Stimulated activated CD4-positive, alpha-beta T cell treated with anti-CD3 and anti-CD28 coated beads, Interleukin-15, amount 100 ng/mL, for 1 hour (primary cell): ENCODE measurements at places on chromosomes 4 and X.

GRCh38 chr4:2165391-2165790 is 76.5 kb downstream of the HAUS3 start:
- no peak for DNase-seq

DNA sequence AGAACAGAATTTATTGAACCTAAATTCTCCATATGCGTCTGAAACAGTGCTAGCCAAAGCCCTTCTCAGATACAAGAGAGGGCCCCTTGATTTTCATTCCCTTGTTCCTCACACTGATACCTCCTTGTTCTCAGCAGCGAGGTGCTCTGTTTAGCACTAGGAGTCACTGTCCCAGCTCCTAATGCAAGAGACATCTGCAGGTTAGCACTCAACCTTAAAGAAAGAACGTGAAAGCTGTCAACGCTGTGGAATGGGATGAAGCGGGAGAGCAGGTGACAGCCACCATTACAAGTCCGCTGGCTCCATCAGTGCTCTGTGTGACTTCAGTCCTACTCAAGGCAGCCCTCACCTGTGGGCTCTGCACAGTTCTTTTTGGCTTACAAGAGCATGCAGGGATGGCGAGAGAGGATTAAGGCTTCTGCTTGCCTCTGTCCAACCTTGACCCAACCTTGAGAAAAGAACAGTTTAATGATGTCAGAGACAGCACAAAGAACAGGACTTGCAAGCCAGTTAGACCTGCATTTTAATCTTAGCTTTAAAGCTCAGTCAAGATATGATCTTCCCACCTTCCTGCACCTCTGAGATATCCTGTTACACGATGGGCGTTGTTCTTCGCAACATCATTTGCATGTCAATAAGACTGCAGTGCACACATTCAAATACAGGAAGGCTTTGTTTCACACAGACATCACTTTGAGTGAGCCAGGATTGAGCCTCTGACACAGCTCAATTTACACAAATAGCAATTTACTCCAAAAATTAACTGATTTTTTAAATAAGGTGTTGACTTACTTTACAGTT is 95.1 kb downstream of the ARSF start:
- DNase-seq = no peak

- no peak for DNase-seq
Measured at GRCh38 chr4:186780291-186781031, 56.8 kb upstream of the FAT1 start.

DNA sequence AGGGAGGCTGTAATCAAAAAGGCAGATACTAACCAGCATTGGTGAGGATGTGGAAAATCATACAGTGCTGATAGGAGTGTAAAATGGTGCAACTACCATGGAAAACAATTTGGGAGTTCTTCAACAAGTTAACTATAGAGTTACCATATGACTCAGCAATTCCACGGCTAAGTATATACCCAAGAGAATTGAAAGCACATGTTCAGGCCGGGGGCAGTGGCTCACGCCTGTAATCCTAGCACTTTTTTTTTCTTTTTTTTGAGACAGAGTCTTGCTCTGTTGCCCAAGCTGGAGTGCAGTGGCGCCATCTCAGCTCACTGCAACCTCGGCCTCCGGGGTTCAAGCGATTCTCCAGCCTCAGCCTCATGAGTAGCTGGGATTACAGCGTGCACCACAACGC is 15.0 kb upstream of the CD99L2 start:
- no peak for DNase-seq

DNA sequence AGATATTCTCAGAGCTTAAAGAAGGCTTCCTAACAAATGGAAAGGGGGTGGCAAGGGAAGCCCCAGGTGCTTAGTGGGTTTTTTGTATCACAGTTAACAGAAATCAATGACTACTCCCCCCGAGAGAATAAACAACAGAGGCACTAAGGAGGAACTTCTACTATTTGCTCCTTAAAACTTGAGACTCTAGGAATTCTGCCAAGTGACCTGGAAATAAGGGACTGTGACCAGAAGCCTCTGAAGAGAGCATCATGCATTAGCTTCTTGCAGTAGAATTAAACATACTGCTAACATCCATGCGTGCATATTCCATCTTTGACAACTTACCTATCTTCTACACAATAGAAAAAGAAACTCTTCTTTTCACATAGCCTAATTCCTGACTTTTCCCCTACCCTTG is 86.8 kb downstream of the CAMK2D start:
- DNase-seq = no peak

DNA sequence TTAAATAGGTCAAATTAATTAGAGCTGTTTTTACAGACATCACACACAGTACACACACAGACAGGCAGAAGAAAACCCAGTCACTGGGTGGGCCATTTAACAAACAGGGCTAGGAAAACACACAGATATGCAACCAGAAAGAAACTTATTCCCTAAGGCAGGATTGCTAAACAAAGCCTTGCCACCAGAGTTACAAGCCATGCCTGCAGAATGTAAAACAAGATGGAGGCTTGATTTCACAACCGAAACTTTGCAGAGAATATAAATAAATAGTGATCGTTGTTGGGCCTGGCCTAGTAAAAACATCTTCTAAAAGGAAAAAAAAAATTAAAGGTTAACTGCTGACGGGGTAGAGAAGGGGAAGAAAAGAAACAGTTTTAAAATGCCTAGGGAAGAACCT is 212.3 kb downstream of the NAP1L3 start:
- no peak for DNase-seq

DNA sequence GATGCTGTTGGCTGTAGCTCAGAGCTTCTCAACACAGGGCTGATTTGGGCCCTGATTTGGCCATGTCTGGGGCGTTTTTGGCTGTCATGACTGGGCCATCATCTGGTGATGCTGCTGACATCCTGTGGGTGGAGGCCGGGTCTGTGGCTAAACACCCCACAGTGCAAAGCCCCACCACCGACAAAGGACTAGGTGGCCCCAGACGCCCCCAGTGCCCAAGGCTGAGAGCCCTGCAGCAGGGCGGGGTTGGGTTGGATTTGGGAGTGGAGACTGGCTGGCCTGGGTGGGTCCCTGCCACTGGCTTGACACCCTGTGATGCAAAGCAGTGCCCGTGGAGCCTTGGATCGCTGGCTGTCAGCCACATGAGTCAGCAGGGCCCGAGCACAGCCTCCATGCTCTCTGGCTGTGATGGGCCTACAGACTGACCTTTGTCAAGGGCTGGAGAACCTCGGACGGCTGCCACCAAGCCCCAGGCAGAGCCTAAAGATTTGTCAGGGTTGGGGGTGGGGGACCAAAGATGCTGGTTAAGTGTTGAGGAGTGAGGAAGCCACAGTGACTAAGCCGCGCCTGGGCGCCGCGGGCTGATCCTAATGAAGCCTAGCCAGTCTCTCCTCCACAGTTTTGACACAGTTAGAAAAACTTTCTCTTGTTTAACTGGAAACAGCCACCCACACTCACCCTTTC is 28.3 kb downstream of the CYTL1 start:
- DNase-seq = no peak

GRCh38 chr4:157280673-157281072 is 60.1 kb downstream of the GRIA2 start:
- DNase-seq = no peak

DNA sequence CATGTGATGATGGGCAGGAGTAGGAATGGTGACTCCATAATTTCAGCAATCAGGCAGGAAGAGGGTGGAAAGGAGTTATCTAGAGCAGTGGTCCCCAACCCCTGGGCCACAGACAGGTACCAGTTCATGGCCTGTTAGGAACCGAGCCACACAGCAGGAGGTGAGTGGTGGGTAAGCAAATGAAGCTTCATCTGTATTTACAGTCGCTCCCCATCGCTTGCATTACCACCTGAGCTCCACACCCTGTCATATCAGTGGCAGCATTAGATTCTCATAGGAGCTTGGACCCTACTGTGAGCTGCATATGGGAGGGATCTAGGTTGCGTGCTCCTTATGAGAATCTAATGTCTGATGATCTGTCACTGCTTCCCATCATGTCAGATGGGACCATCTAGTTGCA is 1.4 kb upstream of the TLR10 start:
- no peak for DNase-seq

DNA sequence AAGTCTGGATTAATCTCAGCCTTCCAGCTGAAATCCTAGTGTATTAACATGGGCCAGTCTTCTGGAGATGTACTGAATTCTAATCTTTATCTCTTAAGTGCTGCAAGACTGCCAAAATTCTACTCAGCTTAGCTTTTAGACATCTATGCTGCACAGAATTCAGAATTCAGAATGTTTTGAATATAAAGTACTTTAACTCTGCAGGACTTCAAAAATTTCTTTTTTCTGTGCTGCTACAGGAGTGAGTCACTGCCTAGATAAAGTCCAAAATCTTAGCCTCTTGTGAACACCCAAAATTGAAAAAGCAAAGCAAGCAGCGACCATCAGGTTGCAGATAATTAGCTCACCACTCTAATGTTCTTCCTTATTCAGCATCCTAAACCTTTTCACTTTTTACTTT is 1092.6 kb upstream of the PCDH10 start:
- no peak for DNase-seq

GRCh38 chrX:101219864-101220346 is 319 bp downstream of the DRP2 start:
- DNase-seq = no peak

DNA sequence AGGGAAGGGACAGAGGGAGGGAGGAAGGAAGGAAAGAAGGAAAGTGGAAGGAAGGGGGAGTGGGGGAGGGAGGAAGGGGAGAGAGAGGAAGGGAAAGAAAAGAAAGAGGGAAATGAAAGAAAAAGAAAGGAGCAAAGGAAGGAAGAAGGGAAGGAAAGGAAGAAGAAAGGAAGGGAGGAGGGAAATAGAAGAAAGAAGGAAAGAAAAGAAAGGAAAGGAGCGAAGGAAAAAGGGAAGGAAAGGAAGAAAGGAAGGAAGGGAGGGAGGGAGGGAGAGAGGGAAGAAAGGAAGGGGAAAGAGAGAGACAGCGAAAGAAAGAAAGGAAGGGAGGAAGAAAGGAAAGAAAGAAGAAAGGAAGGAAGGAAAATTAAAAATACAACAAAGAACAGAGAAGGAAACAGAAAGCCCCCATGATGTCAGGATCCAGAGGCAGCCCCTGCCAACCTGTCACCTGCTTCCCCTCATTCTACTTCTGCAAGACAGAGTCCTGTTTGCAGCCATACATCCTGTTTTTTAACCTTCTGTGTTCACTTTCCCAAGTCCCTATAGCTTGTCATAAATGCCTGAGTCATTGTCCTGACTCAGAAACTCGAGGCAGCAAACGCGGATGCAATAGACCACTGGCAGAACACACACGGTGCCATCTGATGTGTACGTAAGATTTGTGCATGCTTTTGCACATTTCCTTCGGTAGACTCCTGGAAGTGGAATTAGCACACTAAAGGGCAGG is 77.0 kb upstream of the C4orf50 start:
- DNase-seq = no peak

DNA sequence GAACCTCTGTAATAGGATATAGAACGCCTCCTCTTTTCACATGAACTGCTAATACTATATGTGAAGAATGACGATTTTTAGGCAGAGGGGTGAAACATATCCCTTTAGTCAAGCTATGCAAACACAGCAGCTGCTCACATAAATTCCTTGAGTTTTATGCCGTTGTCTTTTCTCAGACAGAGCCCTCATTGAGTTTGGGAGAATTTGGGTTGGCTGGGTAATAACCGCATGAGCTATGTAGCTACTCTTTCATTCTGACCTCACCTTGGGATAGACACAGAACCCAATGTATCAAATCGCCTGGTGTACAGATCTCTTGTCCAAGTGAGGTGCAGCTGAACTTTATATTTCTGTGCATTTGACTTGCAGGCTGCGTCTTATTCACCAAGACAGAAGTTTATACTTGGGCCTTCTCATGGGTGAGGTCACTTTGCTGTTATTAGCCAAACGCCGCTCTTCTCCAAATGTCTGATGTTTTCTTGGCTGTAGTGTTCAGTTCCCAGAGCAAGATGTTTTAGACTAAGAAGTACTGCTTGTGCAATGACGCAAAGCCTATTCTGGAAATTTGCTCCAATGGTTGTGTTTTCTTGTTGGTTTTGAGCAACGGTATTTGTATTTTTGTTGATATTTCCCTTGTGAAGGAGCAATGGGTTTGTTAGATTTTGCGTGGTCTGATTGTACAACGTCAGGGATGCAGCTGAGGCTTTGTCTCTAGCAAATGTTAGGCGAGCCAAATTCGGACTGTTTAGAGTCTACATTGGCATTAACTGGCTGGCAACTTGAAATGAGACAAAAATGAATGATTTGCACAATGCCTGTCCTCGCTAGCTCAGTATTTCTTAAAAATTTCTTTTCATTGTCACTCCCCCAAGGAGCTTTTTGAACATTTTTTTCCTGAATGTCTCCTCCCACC is 11.2 kb upstream of the SPARCL1 start:
- DNase-seq = no peak

DNA sequence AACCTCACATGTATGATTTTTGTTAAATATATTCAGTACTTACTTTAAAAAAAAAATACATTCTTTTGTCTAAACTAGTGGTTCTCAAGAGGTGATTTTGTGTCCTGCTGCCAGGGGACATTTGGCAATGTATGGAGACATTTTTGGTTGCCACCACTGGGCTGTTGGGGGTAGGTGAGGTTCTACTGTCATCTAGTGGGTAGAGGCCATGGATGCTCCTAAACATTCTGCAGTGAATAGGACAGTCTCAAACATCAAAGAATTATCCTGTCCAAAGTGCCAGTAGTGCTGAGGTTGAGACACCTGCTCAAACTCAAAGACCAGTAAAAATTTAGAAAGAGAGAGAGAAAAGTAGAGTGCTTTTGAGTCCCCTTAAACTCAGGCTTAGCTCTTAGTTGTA is 32.9 kb upstream of the PGM2 start:
- no peak for DNase-seq

DNA sequence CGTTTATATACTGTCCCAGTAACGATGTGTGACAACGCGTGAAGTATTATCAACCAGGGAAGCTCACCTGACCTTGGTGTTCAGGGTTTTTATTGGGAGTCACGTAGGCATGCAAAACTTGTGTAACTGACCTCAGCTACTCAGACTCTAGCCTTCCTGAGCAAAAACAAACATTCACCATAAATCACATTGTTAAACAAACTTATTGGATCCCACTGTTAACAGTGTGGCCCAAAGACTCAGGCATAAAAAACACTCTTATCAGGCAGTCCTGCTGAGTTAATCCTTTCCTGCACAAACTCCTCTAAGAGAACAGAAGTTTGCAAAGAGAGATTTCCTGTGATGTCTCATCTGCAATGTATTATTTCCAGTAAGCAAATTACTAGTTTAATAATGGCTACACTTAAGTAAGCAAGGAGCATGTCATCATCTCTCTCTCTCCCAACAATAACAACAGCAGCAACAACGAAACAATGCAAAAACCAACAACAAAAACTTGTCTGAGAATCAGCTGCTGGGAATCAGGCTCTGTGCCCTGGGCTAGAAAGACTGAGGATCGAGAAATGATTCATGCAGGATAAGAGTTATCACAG is 12.0 kb downstream of the GAGE1 start:
- no peak for DNase-seq

DNA sequence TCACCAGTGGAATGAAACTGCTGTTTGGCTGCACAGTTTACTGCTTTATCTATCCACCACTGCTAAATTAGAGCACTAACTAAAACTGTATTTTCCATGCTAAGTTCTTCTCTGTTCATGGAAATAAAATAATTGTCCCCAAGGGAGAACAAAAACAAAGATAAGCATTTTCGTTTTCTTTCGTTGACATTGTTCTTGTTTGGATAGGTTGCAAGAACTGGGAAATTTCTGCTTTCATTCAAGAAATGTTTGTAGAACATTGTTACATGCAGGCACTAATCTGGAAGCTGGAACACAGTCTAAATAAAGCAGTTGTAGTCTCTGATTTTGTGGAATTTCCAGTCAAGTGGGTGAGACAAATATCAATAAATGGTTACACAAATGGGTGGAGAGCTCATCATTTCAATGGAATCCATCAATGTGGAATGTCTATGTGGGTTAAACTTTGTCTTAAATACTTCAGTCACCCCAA is 5.8 kb upstream of the CXCL8 start:
- DNase-seq = no peak
